ENCODE measurements at places on chromosomes 5 and 9.

- DNase-seq: no peak
Observed at GRCh38 chr9:15543047-15543813, 9.6 kb upstream of the CCDC171 start.

- peak; percentile 76 for DNase-seq
Observed at GRCh38 chr5:159515909-159516415, 185.7 kb upstream of the IL12B start.

DNA sequence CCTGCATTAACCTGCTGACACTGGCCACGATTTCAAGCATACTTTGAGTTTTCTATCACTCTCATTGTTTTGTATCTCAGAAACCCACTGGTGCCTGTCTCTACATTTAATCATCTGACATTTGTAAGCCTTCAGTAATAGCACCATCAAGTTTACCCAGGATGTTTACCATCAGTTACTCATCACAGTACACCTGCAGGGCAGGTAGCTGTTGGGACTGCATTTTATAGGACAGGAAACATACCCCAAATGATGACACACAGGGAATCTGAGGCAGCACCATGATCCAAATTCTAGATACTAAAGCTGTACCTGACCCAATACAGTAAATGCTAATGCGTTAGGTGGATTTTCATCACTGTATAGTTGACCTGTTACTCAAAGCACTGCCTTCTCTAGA lies 114.2 kb downstream of the FEM1C start:
- DNase-seq: no peak

DNA sequence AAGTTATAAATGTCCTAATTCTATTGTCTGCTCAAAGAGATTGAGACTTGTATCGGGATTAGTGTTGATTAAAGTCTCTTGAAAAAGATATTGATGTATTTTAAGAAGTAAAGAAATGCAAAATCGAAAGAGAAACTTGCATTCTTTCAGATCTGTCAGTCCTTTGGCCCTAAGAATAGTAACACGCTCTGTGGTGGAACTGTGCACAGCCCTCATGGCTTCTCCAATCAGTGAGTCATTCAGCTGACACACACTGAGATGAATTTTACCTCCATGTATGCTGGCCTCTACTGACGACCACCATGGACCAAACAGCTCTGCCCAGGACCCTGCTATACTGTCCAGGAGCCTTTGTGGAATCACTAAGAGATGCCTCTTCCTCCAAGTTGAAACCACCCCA lies 232.4 kb downstream of the ESM1 start:
- no peak for DNase-seq

DNA sequence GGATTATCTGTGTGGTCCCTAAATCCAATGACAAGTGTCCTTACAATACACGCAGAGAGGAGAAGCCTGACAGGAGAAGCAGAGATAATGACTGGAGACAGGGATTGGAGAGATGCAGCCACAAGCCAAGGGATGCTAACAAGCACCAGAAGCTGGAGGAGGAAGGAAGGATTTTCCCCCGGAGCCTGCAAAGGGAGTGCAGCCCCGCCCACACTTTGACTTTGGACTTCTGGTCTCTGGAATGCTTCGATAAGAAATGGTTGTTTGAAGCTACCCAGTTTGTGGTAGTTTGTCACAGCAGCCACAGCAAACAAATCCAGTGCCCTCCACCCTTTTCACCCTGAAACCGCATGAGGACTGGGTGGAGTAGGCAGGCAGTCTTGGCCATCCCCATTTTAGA lies 77.2 kb upstream of the BOD1 start:
- no peak for DNase-seq

DNA sequence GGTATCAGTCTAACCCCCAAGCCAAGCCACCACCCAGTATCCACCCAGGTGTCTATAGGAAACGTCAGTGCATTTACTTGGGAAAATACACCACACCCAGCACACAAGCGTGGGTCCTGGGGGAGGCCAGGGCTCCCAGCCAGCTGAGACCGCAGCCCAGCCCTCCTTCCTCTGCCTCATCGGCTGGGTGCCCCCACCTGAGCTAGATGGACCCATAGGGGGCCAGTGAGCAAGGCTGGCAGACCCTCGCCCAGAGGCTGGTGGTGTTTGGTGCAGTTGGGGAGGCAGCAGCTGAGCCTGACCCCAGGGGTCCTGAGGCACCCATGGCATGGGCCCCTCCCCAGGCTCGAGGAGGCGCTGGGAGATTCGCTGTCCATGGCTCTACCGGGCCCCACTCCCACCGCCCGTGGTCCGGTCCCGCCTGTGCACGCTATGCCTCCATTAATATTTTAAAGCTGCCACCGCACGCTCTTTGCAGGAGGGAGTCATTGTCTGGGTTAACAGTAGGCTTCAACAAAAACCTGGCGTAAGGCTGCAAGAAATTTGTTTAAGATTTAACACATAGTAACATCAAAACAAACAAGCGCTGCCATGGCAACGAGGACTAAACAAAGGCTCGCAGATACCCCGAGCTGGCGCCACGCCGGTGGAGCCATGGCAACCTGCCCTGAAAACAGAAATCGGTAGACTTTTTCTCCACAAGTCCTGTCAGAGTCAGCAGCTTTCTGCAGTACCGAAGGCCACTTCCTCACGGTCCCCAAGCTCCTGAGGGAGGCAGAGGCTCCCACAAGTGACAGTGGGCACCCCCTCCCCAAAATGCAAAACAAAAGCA lies 20.6 kb downstream of the TPPP start:
- peak; percentile 41 for DNase-seq

- no peak for DNase-seq
Observed at GRCh38 chr5:45609661-45610060, 86.5 kb downstream of the HCN1 start.

DNA sequence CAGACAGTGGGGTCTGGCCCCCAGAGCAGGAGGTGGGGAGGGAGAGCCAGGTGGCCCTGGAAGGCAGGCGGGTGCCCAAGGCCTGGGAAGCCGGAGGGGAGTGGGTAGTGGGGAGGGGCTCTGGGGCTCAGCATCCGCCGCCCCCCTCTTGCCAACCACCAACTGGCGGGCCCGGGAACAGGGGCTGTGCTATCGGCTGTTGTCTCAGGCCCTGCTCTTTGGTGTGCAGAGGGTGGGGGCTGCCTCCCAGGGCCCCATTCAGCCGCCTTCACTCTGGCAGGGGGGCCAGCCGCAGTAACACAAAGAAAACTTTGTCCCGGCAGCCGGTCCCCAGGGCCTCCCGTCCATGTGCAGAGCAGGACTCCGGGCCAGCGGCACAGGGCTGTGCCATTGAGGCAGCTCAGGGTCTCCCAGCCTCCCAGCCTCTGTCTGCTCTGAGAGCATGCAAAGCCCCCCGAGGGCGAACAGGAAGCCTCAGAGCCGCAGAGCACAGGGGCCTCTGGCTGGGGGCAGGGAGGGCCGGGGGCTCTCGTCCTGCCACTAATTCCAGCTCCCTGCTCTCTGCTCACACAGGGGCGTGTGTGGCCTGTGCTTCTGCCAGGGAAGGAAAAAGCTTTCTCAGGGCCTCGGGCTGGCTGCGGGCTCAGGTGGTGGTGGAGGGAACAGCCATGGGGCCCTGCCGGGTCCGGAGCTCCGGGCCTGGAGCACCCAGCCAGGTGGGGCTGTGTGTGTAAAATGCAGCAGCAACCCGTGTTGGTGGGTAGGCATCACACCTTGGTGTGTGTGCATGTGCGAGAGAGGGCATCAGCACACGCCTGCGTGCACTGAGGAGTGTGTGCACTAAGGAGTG lies 54.2 kb upstream of the NOTCH1 start:
- no peak for DNase-seq

GRCh38 chr9:64773491-64773931 lies 511.5 kb downstream of the FOXD4L5 start:
- DNase-seq: no peak

DNA sequence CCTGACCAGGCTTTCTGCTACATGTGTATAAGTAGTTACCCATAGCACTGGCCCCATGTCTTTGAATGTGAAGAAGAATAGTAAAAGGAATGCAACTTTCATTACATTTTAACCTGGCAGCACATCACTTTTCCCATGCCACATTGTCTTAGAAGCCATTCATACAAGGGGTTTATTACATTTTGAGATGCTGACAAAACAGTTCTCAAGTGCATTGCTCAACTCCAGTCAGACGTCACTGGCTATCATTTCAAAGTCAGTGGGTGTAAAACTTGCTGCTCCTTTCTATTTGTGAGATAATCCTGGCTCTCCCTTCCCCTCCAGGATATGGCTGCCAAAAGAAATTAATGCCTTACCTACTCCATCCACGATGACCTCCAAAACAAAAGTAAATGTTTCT lies 97.0 kb upstream of the VCAN start:
- DNase-seq: no peak

- no peak for DNase-seq
Observed at GRCh38 chr5:172276214-172276613, 7.3 kb downstream of the UBTD2 start.

- DNase-seq: no peak
Observed at GRCh38 chr5:76766746-76767145, 50.8 kb downstream of the F2R start.

GRCh38 chr9:92618633-92619225 lies 51.2 kb downstream of the IPPK start:
- DNase-seq: no peak

DNA sequence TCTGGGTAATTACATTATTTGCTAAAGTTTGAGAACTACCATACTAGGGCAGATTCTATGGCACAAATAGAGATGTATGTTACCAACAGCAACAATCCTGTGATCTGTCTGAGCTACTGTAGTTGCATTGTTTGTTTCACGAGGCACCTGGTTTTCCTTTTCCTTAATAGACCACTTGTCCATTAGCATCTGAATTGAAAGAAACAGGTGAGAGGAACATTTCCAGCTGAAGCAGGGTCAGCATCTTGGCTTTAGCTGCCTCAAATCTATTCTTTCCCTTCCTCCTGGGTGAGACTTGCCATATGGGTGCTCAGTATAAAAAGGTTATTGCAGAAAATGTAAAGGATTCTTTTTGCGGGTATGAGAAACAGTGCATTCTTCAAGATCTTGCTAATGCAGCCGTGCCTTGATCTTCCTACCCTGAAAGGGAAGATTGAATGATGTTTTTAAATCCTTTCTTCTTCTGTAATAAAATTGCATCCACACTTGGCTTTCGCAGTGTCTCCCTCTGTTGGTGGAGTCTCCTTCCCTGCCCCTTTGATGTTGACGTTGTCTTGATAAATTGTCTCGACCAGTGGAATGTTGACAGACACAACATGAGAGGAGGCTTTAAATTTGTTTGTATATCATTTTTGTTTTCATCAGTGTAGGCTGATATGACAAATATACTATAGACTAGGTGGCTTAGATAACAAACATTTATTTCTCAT lies 118.0 kb upstream of the BRINP1 start:
- no peak for DNase-seq

- no peak for DNase-seq
Observed at GRCh38 chr5:93569300-93570160, 11.5 kb downstream of the NR2F1-AS1 start.

GRCh38 chr5:77015938-77016569 lies 14.2 kb upstream of the AGGF1 start:
- DNase-seq: no peak

GRCh38 chr9:126413391-126414068 lies 86.9 kb downstream of the MVB12B start:
- DNase-seq: no peak

- DNase-seq: no peak
Observed at GRCh38 chr9:109416135-109416706, 81.9 kb downstream of the PTPN3 start.

GRCh38 chr5:112737070-112737462 lies 619 bp upstream of the APC start:
- DNase-seq: no peak

- no peak for DNase-seq
Observed at GRCh38 chr9:133059623-133060022, 2.2 kb upstream of the CEL start.

DNA sequence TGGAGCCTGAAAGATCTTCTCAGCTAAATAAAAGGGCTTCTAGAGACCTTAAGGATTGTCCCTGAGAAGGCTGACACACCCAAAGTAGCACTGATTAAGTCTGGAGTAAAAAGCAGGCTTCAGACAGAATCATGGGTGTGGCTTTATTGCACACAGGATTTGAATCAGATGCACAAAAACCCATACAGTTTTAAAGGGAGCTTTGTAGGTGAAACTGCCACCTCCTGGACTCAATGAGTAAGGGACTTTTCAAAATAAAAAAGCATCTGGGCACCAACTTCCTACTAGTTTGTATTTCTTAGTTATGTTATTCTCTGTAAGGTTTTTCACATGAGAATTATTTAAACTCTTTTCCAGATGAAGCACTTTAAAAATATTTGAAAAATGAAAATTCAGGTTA lies 129.4 kb downstream of the EDIL3 start:
- DNase-seq: no peak

DNA sequence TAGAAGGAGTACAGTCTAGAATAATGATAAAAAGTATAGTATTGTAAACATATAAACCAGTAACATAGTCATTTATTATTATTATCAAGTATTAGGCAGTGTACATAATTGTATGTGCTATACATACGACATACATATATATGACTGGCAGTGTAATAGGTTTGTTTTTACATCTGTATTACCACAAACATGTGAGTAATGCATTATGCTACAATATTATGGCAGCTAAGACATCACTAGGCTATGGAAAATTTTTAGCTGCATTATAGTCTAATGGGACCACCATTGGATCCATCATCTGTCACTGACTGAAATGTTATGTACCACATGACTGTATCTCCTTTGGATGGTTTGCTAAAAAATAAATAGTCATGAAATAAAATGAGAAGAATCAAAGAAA lies 530.0 kb downstream of the PRR16 start:
- DNase-seq: no peak

DNA sequence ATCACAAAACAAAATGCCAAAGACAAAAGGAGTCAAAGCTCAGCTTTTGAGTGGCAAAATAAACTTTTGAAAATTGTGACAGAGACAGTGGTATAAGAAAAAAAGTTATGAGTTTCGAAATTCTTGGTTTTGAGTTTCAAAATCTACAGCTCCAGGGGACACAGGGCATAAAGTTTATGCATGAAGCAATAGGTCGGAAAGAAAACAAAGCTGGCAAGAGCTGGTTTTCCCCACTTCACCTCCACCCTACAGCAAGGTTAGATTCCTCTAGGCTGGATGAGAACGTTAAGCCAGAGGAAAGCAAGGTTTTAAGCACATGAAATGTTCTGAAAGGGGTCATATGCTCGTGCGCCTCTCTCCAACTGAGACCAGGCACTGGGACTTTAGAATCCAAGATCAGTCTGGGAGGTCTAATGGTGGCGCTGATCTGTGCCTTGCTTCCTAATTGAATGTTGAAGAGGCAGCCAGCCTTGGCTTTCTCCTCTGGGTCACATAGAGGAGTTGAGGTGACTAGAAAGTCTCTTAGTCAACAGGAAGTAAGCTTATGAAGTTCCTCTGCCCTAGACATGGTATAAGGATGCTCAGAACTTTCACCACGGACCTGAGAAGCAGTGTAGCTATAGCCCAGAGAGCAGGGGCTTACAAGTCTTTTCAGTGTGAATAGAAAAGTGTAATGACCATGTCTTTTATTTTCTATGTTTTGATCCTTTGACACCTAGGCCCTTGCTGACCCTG lies 167.7 kb upstream of the DMAC1 start:
- DNase-seq: no peak

DNA sequence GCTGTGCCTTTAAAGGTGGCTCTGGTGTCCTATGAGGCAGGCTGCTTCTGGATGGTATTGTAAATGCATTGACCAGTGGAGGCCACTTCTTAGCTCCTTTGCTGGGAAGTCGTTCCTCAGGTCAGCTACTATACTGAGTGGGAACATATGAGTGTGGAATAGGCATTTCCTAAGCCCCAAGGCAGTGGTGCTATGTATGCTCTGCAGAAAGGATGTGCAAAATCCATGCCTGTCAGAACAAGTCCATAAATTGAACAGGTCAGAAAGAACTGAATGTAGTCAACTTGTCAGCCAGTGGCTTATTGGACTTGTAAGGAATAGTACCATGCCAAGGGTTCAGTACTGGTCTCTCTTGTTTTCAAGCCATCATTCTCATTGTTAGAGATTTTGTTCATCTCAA lies 216.4 kb downstream of the CDH10 start:
- DNase-seq: no peak

- no peak for DNase-seq
Observed at GRCh38 chr5:90408571-90409317, 812 bp downstream of the CETN3 start.
